LoVo (cell line): ENCODE measurements at places on chromosomes 7 and 10.

DNA sequence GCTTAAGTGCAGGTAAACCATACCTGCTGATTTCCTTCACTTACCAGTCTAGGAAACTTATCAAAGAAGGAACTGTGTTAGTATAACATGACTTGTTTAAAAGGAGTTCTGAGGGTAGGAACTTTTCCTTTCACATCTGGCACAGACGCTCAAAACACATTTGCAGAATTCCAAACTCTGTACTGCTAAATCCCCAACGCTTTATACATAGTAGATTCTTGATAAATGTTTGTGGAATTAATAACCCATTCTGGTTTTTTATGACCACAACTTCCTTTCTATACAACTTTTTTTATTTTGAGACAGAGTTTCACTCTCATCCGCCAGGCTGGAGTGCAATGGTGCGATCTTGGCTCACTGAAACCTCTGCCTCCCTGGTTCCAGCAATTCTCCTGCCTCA is 7.7 kb upstream of the TRUB1 start:
- no peak for DNase-seq

DNA sequence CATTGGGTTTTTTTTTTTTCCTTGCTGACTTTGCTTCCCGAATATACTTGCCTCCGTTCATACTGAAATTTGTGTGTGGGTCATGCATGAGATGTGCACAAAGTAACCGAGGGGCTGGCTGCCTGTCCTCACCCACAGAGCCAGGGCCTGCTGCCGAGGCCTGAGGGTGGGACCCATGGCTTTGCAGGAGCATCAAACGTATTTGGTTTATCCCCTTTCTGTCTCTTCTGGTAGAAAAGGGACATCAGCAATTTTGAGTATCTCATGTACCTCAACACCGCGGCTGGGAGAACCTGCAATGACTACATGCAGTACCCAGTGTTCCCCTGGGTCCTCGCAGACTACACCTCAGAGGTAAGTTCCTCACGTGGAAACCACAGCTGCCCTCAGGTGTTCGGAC is 3.5 kb upstream of the LRRC18 start:
- no peak for DNase-seq

GRCh38 chr7:73343671-73344380 is 15.9 kb downstream of the FKBP6 start:
- DNase-seq = no peak

DNA sequence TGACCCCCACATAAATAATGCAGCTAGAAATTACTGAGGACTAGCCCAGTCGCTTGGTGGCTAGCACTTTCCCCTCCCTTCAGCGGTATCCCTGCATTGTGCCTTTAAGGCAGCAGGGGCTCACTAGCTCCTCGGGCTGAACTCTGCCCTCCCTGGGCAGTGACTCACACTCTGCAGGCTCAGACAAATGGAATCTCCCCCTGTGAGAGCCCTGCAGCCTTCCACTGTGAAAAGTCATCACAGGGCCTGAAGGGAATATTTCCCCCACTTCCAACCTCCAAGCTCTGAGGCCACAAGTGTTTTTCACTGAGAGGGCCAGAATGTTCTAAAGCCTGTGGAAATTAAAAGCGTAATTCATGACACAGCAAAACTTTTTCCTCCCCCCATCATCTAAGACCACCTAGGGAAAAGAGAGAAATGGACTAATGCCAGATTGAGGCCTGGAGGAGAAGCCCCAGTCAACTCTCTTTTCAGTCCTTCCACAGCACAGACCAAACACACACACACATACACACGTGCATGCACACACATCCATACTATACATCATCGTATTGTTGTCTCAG is 93.6 kb upstream of the COL1A2 start:
- DNase-seq = peak; percentile 90

- no peak for DNase-seq
Measured at GRCh38 chr10:121830101-121830500, 97.7 kb downstream of the ATE1 start.

- no peak for DNase-seq
Measured at GRCh38 chr10:69726850-69727249, 74.9 kb upstream of the COL13A1 start.

DNA sequence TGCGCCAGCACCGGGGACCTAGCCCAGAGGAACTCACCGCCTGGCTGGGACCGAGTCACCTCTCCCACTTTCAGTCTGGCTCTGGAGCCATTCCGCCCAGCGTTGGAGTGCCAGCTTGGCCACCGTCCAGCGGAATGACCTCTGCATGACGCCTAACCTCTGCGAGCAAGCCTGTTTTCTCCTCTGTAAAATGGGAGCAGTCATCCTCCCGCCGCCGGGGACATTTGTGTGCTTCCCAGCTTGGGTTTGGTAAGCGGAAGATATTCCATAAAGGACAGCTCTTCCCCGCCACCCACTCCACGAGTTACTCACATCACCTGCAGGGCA is 1.3 kb upstream of the ZCCHC24 start:
- DNase-seq = no peak

- peak; percentile 80 for DNase-seq
Measured at GRCh38 chr10:28432210-28432676, 100.7 kb upstream of the WAC start.

DNA sequence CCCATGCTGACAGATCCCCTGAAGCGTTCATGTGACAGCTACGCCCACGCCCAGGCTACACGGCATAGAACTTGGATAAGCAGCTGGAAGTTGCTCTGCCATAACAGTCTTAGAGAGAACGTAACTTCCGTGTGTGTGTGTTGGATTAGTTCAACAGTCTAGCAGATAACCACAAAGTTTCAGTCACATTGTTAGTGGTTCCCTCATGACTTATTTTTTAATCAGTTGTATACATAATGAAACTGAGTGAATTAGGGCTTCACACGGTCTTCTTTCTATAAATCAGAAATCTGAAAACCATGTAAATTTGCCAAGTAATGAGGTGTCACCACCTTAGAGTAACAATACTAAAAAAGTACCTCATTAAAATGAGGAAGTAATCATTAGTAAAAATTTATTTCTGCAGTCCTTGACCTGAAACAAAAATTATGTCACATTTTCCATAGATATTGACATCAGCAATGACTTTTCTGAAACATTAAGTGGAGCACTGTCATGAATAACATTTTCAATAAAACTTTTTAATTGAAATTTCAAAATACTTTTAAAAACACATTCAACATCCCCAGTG is 21.7 kb upstream of the MACC1 start:
- DNase-seq = no peak

GRCh38 chr7:47818796-47819606 is 129.3 kb downstream of the PKD1L1 start:
- DNase-seq = peak; percentile 76
